Activated T-cell treated with anti-CD3 and anti-CD28 coated beads, Interleukin-2, amount 50 U/mL, for 24 hours (primary cell): ENCODE measurements at places on chromosomes 5 and 9.

DNA sequence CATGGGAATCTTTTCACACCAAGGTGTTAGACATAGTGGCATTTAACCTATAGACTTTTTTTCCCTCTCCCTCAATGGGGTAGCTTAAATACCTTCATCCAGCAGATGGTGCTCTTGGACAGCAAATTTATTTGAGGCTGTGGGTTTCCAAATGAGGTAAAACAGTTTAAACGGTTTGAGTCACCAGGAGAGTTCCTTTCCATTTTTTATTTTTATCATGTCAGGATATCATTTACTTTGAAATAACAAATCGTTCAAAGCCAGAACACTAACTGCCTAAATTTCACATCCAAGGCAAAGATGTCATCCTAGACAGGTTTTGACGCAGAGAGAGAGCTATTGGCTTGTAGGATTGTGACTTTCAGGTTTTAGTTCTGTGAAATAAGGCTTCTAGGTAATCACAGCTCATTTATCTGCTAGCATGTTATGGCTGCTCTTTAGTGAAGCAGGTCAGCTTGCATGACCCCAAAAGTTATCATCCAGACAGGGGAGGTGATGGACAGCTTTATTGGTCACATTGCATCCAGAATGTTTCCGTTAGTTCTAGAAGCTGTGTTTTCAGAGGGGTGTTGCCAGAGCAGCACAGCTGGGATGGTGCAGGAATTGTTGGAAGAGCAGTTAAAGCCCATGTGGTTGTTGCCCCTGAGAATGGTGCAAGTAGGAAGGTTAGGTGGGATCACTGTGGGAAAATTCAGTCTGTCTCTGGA lies 69.8 kb downstream of the KDM4C start:
- DNase-seq: no peak

DNA sequence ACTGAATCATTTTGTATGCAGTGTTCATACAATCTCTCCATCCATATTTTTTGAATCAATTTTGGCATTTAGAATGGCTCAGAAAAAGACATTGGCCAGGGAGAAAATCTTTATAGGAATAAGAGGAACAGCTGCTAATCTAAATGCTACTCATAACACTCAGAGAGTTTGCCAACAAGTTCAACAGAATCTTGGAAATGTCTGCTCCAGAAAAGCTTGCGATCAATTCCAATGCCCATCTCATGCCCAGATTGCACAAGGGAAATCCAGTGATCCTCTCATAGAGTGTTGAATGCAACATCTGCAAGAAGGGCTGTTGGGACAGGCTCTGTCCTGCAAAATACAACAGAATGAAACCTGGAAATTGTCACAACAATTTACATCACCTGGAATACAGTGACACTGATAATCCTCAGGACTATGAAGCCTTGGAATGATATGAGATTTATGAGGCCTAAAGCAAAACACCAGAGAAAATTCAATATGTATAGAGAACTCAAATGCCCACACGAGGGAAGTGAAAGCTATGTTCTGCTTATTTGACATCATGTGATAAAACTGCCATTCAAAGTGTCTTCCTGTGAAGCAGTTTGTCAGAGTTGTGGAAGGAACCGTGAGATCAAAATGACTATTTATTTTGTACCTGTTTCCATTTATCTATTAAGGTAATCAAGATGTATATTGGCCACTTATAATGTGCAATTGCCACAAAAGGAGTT lies 190.1 kb downstream of the PARP8 start:
- no peak for DNase-seq

DNA sequence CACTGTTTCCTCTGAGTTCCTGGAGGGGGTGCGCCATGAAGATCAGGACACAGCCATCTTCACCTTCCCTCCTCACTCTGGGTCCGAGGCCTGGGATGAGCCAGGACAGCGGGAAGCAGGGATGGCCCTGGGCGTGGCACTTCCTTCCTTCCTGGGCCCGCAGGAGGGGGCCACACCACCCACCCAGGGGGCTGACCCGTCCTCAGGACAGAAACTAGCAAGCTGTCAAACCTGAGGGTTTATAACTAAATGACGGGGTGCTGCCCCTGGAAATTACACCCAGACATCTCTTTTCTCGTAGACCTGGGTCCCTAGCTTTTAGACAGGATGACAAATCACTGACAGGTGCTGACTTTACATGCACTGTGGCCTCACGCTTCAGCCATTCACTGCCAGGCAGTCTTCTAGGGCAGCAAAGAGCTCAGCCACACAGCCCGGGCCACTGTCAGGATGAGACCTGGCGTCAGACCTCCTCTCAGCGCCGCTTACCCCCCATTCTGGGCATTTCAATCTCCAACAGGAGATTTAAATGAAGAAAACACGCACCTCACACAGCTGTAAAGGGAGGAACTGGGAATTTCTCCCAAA lies 8.1 kb downstream of the FCN2 start:
- DNase-seq: peak; percentile 20

- DNase-seq: no peak
These were observed 7.3 kb downstream of the GBA2 start for GRCh38 chr9:35741740-35742139.

- DNase-seq: no peak
These were observed 556.1 kb downstream of the CDH9 start for GRCh38 chr5:26482076-26482809.

DNA sequence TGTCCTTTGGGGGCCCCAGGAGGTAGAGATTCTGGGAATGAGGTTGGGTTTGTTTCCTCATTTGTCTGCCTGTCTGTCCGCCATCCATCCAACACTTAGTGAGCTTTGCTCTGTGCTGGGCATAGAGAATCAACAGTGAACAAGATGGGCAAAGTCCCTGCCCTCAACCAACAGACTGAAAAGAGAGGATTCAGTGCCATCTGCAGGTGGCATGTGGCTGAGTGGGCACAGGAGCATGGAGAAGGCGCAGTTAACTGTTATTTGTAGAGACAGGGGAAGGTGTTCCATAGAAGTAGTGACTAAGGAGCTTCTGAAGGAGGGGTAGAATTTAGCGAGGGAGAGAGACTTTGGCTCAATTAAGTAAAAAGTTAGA lies 23.1 kb downstream of the POLR1E start:
- no peak for DNase-seq

GRCh38 chr5:96149546-96149945 lies 187.9 kb upstream of the ELL2 start:
- no peak for DNase-seq

GRCh38 chr5:14429101-14430050 lies 152.2 kb upstream of the OTULINL start:
- no peak for DNase-seq

DNA sequence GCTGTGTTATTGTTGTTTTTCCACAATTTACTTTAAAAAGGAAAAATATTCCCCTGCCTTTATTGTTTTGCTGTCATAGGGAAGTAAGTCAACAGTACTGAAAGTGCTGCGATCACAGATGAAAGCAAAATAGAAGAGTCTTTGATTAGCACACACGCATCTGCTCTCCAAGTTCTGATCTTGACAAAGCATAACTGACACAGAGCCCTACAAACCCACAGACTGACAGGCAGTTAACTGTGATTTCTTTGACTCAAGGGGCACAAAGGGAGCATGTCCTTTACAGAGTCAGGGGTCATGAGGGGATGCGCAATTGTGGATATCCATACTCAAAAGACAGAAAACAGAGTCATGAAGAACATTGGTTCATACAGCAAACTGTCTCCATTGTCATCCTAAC lies 123.7 kb downstream of the SNCAIP start:
- no peak for DNase-seq

DNA sequence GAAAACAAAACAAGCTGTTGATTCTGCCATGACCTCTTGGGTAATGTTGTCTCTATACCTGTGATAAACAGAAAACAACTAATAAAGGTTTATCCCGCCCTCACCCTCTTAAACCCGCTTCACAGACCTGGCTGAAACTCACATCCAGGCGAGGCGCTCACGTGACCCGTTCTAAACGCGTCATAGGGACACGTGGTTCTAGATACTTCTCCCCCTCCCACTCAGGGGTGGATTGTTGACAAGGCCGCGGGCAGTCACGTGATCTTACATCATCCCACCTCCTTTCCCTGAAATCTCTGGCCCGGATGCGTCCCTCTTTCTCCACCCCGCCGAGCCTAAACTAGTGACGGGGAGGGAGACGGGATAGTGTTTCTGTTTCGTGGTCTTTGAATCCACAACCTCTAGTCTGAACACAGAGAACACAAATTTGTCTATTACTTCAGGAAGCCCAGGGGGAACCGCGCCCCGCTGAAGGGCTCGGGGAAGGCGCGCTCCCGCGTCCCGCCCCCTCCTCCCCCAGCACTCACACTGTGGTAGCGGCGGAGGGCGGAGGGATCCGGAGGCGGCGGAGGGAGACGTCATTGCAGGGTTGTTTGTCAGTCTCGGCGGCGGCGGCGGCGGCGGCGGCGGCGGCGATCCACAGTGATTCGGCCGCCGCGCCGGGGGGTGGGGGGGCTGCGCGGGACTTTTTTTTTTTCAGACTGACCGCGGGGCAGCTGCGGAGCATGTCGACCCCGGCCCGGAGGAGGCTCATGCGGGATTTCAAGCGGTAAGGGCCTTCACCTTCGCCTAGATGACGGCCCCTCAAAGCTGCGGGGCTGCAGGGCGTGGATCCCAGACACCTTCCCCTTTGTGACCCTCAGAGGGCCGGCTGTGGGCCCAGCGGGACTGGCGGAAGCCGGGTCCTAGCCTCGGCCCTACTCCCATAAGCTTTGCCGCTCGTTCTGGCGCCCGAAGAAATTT lies at the start of gene UBE2B:
TSS of gene UBE2B (plus strand) at position 699 of the 963 bp plus-strand sequence. CDS start at position 726, 27 bp downstream.
- peak; percentile 98 for DNase-seq
